ENCODE measurements at places on chromosomes 13 and 19.

DNA sequence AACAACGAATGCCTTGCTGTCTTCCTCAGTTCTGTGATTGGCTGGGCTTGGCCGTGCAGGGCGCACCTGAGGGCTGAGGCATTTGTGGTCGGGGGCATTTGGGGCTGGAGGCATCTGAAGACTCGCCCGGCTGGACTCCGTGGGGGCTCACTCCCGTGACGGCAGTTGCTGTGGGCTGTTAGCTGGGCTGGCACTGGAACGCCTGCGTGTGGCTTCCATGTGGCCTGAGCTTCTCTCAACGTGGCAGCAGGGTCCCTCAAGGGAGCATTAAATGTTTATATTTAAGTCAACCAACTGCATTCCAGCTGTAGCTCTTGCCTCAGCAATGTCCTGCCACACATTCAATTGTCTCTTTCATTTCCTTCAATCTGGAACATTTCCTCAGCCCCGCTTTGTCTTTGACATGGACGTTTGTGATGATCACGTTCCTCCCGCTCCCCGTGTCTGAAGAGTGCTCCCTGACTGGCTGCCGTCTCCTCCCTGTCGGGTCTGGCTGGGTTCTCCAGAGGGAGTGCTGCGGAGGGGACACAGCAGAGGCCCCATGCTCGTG is 21.0 kb downstream of the CCDC8 start:
- DNase-seq: no peak

DNA sequence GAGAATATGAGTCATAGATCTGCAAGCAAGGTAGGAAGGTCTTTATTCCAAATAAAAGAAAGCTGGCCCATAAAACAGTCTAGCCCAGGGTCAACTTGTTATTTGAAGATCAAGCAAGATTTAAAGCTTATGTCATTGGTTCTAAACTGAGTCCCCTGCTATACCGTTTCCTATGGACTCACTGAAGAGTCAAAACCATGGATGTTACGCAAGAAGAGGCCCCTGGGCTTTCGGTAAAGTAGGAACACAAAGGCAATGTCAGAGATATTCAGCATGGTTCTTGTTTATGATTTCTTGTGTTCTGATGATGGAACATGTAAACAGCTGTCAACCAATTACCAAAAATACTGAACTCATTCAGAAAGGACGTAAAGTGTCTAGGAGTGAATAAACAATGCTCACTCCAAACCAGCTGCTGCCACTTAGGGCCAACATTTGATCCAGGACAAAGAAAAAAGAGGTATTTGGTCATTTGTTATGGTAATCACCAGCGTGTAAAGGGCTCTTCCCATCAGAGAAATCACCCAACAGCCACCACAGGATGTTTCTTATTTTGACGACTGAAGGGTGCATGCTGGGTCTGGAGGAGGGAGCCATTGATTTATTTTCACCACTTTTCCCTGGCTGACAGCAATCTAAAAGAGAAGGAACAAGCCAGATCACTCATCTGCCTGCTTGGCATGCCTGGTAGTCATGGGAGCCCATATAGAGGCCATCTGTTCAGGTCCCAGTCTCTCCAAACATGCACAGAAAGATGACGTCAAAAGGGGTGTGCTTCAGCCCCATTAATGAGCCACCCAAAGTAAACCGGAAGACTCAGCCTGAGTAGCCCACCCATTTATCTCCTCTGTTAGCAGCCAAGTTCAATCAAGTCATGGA is 68.3 kb downstream of the FGF14 start:
- DNase-seq: no peak

DNA sequence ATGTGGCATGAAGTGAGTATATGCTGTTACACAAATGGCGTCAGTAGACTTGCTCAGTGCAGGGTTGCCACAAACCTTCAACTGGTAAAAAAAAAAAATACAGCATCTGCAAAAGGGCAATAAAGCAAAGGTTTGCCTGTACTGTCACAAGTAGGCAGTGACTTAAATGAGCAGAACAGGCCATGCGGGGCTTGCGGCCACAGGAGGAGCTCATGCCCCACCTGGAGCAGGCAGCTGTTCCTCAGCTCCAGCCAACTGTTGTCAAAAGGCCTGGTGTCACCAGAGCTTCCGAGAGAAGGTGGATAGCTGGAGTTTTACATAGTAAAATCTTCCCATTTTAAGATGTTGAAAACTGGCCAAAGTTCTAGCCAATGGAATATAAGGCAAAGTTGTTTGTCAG is 7.7 kb downstream of the ATP7B start:
- DNase-seq: no peak

DNA sequence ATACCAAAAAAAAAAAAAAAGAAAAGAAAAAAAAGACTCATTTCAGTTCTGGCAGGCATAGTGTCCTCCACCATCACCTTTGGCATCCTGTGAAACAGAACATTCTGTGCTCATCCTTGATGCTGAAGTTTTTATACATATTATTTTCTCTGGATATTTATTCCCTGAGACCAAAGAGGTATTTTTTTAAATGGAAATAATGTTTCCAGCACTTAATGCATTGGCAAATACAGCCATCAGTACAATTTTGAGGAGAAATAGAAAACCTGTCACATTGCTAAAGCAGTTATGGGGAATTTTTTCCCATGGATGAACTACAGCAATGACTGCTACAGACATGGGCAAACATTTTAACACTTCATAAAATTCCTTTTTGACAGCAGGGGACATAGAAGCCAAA is 312.4 kb downstream of the DNAJC15 start:
- DNase-seq: no peak

DNA sequence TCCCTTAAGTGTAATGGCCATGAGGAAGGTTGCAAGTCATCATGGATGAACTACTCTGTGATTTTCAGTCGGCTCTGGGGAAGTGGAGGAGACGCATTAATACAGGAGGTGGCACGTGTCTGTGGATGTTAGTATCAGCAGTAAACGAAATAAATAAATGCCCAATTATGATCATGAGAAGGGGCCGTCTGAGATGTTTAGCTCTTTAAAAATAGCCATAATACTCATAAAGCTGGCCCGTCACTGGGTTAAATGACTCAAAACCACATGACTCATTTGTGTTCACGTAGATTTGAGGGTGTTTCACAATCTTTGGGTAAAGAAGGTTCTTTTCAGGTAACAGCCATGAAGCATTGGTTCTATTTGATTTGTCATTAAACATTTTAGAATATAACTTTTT is 620.6 kb downstream of the GPC6 start:
- no peak for DNase-seq

GRCh38 chr19:40213882-40214570 is 4.2 kb downstream of the TTC9B start:
- DNase-seq: no peak
